NT2/D1 (cell line): ENCODE measurements at places on chromosomes 6 and 20.

DNA sequence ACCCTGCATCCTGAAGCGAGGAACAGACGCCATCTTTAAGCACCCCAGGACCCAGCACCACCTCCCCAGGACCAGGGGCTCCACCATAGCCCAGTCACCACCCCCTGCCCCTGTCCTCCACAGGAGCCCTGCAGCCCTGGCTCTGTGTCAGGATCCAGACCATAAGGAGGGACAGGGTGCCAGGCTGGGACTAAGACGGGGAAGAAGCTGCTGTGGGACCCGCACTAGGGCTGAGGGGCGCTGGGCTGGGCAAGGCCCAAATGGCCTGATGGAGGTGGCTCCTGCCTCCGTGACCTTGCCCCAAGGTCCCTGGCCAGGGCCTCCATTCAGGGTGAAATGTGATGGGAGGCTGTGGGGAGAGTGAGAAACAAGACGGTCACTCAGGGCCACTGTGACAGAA, 385.6 kb downstream of the TAF4 start:
- DNase-seq = no peak

DNA sequence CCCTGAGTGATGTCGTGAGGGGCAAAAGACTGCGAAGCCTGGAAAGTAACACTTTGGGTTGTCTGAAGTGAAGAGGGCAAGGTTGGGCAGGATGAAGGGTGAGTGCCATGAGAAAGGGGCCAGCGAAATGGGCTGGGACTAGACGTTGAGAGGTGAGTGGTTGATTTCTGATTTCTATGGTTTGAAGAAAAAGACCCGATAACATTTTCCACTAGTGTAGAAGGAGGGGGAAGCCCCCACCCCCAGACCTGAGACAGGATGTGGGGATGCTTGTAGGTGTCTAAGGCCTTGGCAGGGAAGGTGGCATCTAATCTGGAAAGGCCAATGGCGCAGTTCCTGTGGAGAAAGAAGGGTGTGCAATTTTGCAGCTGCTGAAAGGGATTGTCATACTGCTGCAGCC, 25.3 kb upstream of the KIF3B start:
- no peak for DNase-seq

DNA sequence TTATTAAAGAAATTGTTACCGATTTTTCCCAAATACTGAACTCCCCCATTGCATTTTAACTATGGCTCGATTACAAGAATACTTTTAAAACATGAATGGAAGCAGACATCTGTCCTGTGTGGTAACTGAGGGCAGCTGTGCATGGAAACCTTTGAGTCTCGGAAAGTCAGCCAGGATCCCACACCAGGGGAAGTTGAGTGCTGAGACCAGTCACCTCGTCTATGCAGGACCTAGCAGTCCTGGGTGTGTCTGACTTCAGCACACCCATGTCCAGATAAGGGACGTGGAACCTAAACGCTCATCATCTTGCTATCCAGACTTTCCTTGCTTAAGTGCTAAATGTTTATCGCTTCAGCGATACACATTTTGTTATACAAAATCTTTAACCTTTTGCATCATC, 6.1 kb downstream of the RIN2 start:
- DNase-seq = no peak

DNA sequence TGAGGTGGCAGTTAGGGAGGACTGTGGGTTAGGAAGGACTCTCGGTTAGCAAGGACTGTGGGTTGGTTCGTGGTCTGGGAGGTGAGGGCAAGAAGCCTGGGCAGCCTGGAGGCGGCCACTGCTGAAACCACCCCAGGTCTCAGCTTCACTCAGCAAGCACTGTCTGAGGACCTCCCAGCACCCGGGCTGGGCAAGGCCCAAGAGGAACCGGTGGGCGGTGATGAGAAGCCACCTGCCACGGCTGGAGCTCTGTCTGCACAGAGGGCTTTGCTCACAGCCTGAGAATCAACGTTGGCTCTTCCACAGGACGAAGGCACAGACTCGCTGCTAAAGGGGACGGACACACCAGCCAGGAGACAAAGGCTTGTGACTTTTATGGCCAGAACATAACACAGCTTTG, 69.3 kb downstream of the DACT2 start:
- no peak for DNase-seq

DNA sequence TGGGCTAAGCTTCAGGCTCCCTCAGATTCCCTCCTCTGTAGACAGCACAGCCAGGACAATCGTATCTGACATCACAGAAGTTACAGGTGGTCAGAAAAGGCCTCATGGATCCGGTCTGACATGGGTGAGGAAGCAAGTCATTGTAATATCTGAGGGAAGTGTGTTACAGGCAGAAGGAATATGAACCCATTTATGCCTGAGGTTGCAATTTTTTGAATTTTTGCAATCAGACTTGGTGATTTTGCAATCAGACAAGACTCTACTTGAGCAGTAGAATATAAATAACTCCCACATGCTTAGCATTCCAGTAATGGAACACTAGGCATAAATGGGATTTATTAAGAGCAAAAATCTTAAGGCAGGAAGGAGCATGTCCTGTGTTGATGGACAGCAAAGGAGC, 52.1 kb downstream of the CBLN4 start:
- DNase-seq = no peak

GRCh38 chr20:3828798-3829197, 8.5 kb downstream of the AP5S1 start:
- DNase-seq = no peak

- DNase-seq = no peak
Observed at GRCh38 chr20:6559791-6560190, 207.7 kb upstream of the BMP2 start.

DNA sequence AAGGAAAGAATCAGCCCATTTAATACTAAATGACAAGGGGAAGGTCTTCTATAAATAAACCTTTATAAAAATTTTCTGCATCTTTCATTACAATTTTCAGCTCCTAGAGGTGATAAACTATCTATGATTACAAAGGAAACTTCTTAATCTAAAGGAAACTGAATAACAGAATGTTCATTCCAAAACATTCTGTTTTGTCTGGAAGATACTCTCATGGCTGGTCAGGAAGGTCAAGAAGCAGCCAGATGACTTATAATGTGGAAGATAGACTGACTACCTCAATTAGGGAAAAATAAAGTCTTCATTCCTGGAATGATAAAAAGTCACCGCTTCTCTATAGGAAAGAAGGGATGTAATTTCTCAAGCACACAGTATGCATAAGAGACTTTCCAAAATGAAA, 131.3 kb downstream of the GMDS start:
- no peak for DNase-seq

DNA sequence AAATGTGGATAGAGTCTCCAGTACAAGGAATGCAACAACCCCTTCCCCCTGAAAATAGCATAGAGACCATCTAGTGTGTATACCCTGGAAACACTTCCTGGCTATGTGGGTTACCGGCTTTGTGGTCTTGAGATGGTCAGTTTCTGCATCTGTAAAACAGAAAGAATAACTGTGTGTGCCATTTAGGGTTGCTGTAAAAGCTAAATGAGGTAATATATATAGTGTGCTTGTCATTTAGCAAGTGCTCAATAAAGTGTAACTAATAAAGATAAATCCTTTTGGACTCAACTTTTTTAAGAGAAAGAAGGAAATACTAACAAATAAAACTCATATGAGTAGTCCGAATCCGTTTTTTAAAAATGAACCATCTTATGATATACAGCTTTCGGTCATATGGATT, 109.1 kb downstream of the SOBP start:
- no peak for DNase-seq

DNA sequence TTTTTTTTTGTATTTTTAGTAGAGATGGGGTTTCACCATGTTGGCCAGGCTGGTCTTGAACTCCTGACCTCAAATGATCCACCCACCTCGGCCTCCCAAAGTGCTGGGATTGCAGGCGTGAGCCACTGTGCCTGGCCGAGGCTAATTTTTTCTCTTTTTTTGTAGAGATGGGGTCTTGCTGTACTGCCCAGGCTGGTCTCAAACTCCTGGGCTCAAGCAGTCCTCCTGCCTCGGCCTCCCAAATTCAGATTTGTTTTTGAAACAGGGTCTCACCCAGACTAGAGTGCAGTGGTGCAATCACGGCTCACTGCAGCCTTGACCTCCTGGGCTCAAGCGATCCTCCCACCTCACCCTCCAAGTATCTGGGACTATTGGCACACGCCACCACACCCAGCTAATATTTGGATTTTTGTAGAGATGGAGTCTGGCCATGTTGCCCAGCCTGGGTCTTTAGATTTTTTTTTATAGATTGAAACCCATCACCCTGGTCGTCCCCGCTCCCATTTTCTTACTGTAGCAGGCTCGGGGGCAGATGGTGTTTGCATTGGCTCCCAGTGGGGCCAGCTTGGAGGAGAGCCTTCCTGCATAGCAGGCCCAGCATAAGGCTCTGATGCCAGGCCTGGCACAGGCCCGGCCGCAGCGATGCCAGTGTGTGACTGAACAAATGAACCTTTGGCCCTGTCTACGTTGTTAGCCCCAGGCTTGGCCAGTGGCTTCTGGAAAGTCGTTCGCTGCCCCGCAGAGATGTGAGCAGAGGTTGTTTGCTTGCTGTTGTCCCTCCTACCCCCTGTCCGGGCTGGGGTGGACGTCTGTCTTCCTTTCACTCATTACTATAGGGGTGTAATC, 4.3 kb upstream of the MTG2 start:
- DNase-seq = no peak

DNA sequence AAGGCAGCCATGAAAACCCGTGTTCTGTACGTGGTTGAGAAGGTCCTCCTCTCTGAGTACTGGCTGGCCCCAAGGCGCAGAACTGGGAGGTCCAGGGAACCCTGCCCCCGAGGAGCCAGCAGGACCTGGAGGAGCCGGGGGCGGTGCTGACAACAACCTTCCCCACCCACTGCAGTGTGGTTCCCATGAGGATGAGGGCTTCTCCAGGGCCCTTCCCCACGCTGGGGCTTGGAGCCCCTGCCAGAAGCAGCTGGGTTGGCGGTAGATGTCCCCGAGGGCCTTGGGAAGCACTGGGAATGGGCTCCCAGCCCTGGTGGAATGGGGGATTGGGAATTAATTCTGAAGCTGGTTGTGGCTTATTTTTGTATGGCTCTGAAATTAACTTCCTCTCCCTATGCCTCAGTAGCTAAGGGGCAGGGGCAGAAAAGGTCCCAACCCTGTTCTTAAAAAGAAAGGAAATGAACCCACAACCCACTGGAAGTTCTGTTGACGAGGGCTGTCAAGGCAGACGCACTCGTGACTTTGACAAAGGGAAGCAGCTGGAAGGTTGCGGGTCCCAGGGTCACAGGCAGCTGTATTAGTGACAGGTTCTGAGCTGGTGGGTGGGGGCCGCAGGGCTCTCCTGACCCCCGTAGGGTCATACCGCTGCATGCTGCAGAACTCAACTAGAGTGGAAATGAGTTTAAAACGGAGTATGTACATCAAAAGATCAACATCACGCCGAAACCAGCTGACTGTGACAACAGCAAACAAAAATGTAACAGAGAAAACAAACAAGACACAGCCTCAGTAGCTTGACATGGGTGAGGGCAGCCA, 13.9 kb upstream of the HELZ2 start:
- DNase-seq = no peak

DNA sequence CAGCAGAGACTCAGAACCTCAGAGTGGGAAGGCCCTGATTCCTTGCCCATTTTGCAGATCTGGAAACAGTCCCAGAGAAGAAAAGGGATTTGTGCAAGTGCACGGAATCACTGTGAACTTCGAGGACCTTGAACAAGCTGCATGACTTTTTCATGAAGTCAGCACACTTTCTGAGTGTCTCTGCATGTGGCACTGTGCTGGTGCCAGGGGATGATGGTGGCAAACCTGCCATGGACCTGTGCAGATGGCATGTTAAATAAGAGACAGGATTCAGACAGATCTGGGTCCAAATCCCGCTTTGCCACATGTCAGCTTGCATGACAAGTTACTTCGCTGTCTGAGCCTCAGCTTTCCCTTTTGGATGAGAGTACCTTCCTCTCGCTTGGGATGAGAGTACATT, 26.8 kb downstream of the ZNF831 start:
- no peak for DNase-seq

DNA sequence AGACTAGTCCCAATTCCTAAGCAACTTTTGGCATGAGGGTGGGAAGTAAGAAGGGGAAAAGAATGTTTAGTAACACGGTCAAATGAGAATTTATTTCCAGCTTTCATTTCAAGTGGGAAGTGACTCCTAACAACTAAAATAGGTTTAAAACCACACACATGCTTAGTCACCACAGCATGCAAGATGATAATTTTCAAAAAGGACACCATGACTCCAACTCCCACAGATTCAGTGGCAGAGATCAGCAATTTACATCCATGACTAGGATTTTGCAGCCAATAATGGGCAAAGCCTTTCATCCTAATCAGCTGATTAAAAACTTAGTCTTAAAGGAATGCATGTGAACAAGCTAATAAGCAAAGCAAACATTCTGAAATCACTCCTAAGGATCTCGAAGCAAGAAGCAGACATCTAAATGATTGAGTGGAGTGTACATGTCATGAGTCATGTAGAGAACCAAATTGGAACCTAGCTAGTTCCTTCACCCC, 48.1 kb upstream of the GCLC start:
- DNase-seq = no peak

DNA sequence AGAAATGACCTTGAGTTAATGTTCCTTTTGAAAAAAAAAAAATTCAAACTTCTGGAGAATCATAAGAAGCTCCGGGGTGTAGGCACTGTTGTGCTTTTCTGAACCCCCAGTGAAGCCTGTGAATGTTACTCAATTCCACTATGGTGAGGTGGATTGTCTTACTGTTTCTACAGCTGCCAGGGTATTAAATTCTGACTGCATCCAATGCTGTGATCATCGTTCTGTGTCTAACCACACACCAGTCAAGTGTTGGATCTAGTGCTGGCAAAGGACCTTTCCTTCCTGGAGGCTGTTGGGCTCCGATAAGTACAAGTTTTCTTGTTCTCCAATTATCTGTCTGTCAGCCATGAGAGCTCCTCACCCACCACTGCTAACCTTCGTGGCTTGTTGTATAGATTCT, 162.0 kb upstream of the EPHA7 start:
- no peak for DNase-seq

DNA sequence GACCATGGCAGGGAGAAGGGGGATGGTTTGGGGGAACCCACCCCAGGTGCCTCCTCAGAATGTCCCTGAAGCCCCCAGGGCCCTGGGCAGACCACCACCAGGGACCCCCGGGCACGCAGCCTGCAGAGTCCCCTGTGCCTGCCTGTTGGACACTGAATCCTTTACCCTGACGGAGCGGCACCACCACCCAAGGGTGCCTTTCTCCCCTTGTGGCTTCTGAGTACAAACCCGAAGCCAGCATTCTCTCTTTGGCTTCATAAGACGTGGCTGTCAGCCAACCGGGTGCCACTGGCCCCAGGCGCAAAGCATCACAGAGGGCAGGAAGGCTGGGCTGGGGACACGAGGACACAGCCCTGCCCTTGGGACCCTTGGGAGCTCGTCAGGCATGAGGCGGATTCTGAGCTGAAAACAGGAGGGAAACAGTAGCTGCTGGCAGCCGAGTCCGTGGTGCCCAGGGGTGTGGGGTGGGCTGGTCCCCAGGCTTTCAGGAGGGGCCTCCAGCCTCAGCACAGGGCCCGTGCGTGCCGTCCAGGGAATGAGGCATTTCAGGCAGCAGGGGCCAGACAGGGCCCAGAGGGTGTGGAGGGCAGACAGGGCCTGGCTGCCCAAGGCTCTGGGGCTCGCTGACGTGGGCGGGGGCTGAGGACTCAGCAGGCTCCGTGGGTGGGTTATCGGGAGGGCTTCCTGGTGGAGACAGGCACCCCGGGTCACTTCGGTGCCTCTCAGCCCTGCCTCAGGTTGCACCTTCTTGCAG, 3.5 kb downstream of the COL9A3 start:
- no peak for DNase-seq
